A549 treated with CpdA at 1 μM for 4 hours (cell line): ENCODE measurements at places on chromosomes 7 and 10. TPM values are rescaled to one million over a fixed set of nuclear protein-coding genes. Genes with fewer than 3 reads are reported as not detected.

LRGUK gene
- 0.16 to 0.76 TPM (median 0.37 TPM) in 5 replicates for total RNA-seq

ANKRD26 gene
- 2.2 to 3.3 TPM (median 2.9 TPM) in 5 replicates for total RNA-seq

CYP3A7 gene
- not detected in 5 replicates for total RNA-seq

AP5Z1 gene
- total RNA-seq = 20.1 to 41.4 TPM (median 34.3 TPM) in 5 replicates

OR9A2 gene
- not detected in 5 replicates for total RNA-seq

GRID2IP gene
- 0.01 TPM in 1 of 5 replicates, not detected in the others for total RNA-seq

LEP gene
- not detected in 5 replicates for total RNA-seq

CDHR3 gene
- total RNA-seq = 5.1 to 6.0 TPM (median 5.4 TPM) in 5 replicates

FAM237B gene
- total RNA-seq = not detected in 5 replicates

ATP5F1C gene
- total RNA-seq = 275 to 321 TPM (median 290 TPM) in 5 replicates
